B cell (primary cell): ENCODE measurements at places on chromosomes 2 and 18.

DNA sequence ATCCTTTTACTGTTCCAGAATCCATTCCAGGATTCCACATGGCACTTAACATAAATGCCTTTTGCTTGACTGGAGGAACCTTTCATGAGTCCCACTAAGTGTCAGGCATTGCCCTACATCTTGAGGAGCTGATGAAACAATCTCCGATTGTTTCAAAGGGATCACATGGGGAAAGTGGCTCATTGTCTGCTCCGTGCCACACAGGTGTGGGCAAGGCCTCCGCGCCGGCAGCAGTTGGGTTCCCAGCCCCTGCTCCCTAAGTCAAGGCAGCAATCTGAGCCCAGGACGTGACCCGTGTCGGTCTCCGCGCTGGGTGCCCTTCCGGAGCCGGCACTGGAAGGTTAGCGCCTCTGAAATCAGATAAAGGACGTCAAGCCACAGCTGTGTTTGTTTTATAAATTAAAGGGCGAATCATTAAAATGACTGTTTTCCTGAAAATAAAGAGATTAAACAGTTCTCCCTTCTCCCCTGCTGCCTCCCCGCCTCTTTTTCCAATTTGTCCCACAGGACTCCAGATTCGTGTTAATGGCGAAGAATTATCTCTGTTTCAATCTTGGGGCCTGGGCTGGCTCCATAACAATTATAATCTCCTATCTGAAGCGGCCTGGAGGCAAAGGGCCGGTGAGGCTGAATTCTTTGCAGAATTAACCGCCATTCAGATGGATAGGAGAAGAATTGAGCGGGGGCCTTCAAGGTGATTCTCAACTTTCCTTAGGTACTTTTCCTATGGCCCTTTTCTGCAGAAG is 84.3 kb upstream of the FZD7 start:
- DNase-seq: no peak

- DNase-seq: no peak
Observed at GRCh38 chr18:41244591-41245037, 710.4 kb upstream of the PIK3C3 start.

DNA sequence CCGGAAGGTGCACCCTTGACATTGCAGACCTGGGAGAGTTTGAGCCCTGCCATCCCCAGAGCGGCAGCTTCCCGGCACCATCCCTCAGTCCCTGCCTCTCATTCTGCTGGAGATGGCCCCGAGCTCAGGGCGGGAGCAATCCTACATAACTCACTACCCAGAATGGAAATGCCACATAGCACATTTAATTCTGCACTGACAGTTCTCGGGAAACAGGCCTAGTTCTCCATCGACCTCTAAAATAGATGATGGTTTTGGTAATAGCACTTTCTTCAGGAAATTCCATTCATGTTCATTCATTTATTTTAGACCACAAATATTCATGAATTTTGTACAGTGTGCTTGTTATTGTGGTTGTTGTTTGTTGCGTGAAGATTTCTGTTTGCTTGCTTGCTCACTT is 92.9 kb upstream of the SLC14A2 start:
- DNase-seq: no peak

GRCh38 chr2:156908825-156909224 is 348.7 kb upstream of the GALNT5 start:
- no peak for DNase-seq

DNA sequence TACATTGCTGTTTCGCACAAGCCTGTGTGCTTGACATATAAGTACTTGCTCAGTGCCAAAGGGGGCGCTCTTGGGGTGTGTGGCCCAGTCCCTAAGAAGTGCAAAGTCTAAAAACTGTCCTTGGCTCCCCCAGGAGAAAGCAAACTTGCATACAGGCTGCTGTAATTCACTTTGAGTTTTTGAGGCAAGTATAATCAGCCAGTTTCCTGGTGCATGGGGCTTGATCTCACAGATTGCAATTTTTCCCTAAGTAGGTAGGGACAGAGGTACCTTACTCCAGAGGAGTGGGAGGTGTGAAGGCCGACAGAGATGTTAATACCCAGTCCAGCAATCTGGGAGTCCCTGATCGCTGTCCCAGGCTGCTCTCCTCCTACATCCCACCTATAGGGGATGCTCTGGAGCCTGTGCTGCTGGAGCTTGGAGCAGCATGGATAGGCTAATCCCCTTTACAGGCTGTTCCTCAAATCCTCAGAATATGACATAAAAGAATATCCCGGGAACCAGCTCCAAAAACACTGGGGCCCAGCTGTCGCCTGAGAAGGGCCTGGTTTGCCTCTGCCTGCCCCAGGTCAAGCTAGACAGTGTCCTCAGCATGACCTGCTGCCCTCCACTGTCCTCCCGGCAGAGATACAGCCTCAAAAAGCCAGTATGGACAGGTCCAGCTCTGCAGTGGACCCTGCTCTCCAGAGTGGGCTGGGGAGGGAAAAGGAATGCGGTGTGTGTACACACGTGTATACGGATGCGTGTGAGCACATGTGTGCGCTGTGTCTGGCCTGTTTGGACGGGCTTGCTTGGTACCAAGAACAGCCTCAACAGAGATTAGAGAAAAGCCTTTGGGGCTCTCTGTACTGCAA is 136.5 kb upstream of the HAAO start:
- DNase-seq: no peak

DNA sequence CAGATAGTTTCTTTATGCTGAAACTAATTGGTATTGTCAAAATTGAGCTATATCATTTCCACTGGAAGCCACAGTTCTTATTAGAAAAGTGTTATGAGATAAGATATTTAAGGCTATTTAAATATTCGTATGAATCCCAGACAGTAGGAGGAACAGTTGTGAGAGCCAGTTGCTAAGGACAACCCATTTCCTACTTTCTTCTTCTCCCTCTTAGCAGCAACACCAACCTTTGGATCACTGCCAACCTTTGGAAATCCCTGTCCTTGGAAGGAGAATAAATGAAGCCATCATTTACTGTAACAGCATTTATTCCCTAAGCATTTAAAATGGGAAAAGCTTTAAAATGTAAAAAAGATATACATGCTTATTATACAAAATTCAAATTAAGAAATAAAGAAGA is 85.8 kb downstream of the PLCL1 start:
- DNase-seq: no peak

DNA sequence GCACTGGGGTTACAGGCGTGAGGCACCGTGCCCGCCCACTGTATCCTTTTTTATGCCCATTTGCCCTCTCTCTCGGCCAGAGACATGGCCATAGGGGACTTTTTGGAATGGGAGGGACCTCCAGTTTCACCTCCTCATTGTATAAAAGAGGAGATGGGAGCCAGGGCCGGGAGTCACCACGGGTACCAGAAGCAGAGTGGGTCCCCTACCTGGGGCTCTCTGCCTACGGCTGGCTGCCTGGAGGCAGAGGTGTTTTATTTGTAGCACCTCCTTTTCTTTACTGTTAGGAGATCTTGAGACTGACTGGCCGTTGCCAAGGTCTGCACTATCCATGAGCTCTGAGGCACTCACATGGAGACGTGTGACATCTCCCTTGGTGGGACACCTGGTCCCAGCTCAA is 162.8 kb downstream of the LDLRAD4 start:
- no peak for DNase-seq
